ENCODE measurements at places on chromosomes 11 and 22. TPM values are rescaled to one million over a fixed set of nuclear protein-coding genes. Genes with fewer than 3 reads are reported as not detected.

The CLCF1 gene
- 15.9 TPM for total RNA-seq

The OR4C11 gene
- total RNA-seq = not detected

The TMPRSS4 gene
- total RNA-seq = 18.7 TPM

The FOLR1 gene
- total RNA-seq = 5.0 TPM

The PRCP gene
- 46.2 TPM for total RNA-seq

The SNX32 gene
- not detected for total RNA-seq

The SPON1 gene
- 0.48 TPM for total RNA-seq

The APOBEC3B gene
- total RNA-seq = 66.5 TPM

The KCNJ5 gene
- total RNA-seq = 0.11 TPM

The DGAT2 gene
- 7.1 TPM for total RNA-seq

The APOBEC3A gene
- not detected for total RNA-seq

The MS4A6E gene
- total RNA-seq = not detected

The FGF4 gene
- not detected for total RNA-seq

The OR51I1 gene
- total RNA-seq = not detected

The TIGD3 gene
- 1.8 TPM for total RNA-seq

The VWCE gene
- 1.4 TPM for total RNA-seq

The CHRDL2 gene
- total RNA-seq = not detected

The EXT2 gene
- 74.8 TPM for total RNA-seq

The MYBPC3 gene
- total RNA-seq = not detected

The KCTD14 gene
- 12.0 TPM for total RNA-seq

The TTC36 gene
- 0.41 TPM for total RNA-seq

The P2RX6 gene
- 2.7 TPM for total RNA-seq

The ARHGAP42 gene
- total RNA-seq = 16.1 TPM

The OTOG gene
- not detected for total RNA-seq

The TPBGL gene
- total RNA-seq = not detected

The GUCY1A2 gene
- not detected for total RNA-seq

The RASGRP2 gene
- total RNA-seq = 2.1 TPM

The C11orf87 gene
- total RNA-seq = not detected

The CCDC81 gene
- total RNA-seq = 1.1 TPM

The NAT10 gene
- total RNA-seq = 62.3 TPM

The IGF2 gene
- 0.15 TPM for total RNA-seq

The OR8D4 gene
- not detected for total RNA-seq

The TENM4 gene
- 0.25 TPM for total RNA-seq

The FGF3 gene
- not detected for total RNA-seq

The SCGB1D2 gene
- not detected for total RNA-seq

The OR51B2 gene
- not detected for total RNA-seq

The KCNJ11 gene
- total RNA-seq = 0.93 TPM

The CRYBA4 gene
- total RNA-seq = not detected

The CLP1 gene
- total RNA-seq = 24.2 TPM

The ZNF215 gene
- total RNA-seq = 2.6 TPM

The FOXR1 gene
- not detected for total RNA-seq

The PLAAT3 gene
- 240 TPM for total RNA-seq

The C11orf86 gene
- not detected for total RNA-seq

The ZNRD2 gene
- 51.4 TPM for total RNA-seq

The DSCAML1 gene
- not detected for total RNA-seq

The TMEM45B gene
- 13.3 TPM for total RNA-seq

The ARHGAP32 gene
- total RNA-seq = 35.1 TPM

The NCF4 gene
- total RNA-seq = 3.9 TPM
